ENCODE measurements at places on chromosomes 5 and 9.

DNA sequence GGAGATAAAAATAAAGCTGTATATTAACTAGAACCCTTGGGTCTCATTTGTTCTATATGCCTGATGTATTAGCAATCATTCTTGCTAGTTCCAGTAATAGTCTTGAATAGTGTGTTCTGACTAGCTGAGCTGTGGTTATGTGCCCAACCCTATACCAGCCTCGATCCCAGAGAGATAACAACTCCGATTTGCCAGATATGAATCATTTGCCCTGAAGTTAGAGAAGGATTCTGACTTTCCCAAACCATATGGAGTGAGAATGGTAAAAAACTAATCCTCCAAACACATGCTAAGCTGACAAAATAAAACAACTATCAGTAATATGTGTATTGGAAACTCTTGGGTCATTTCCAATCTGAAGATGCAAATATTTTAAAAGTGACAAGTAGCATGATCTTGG lies 64.8 kb downstream of the ALDH1A1 start:
- no peak for DNase-seq

DNA sequence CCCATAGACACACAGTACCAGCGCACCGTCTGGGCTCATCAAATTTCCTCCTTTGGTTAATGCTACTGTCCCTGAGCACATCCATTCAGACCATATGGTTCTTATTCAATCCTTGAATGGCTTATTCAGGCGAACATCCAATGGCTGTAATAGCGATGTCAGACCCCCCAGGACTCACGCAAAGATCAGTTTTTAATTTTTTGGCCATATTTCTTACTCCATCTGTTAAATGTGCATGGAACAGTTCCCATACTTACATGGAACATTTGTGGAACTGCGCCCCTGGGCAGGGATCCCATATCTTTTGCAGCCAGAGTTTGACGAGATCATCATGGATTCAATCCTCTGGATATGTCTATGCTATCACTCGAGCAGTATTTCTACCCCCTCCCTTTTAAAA lies 213.2 kb downstream of the ADAMTS6 start:
- DNase-seq, result no peak

DNA sequence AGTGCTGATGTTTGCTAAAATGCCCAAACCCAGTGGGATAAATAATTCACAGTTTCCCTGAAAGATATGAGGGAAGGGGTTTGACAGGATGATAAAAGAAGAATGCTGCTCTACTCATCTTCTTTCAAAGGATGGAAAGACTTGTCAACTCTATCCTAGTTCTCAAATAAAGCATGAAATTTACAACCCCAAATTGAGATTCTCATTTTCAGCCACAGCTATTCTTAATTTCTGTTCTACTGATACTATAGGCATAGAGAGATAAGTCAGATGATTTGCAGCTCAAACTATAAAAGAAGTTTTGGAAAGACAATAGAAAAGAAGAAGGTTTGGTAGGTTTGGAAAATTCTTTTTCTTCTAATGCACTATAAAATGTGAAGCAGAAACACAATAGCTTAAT lies 542.6 kb downstream of the CSNK1G3 start:
- no peak for DNase-seq

- DNase-seq, result peak; percentile 48
Measured at GRCh38 chr5:148875205-148875875, 48.9 kb downstream of the ADRB2 start.

DNA sequence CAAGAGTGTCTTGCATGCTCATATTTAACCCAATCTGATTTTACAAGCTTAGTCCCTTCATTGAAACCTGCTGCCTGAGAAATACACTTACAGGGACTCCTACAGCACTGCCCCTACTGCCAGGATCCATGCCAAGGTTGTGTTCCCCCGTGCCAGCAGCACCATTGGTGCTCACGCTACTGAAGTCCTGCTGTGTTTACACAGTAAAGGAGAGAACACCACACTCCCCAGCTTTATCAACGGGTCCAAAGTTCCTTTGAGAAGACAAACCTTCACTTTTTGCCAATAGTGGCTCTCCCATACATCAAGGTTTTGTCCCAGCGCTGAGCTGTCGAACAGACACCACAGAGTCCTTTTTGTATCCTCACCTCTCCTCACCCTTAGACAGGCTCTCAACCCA lies 155.1 kb upstream of the WWC1 start:
- DNase-seq, result no peak

GRCh38 chr9:134556531-134557068 lies 85.0 kb upstream of the COL5A1 start:
- DNase-seq, result no peak
